ENCODE measurements at places on chromosomes 1 and 21.

DNA sequence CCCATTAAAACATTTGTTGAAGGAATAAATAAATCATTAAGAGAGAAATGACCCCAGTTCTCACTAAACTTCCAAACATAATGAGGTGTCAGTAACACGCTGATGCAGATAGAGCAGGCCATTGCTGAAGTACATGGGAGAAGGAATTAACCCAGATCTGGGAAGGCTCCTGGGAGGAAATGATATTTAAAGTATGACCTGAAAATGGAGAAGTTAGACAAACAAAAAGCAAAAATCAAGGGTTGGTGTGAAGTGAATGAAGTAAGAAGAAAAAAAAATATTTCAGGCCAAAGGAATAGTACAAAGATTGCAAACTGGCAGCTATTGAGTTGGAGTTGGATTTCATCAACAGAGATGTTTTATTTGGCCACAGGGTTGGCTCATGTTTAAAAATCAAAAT lies 71.4 kb downstream of the RGS2 start:
- no peak for DNase-seq

DNA sequence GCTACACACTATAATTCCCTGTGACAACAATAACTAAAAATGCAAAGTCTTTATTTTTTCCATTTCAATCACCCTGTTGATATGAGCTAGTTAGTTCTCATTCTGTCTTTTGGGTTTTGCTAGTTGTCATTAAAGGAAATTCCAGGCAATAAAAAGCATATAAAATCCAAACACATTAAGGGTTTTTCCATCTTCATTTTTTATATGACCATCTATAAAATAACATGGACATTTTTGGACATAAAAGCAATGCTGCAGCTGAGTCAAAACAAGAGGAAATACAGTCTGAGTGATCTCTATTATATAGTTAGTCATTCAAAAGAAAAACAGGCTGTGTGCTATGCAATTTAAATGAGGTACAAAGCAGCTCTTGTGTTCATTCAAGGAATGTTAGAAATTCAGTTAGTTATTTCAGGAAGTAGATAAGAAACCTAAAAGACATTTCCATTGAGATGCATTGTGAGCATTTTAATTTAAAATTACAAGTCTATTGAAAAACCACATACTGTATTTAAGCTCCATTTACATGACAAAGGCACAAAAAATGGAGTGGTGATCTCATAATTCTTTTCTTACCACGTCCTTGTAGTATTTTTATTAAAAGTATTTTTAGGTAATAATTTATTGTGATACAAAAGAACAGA lies 67.3 kb upstream of the BCL10 start:
- DNase-seq: no peak

- DNase-seq: no peak
Observed at GRCh38 chr1:229032375-229032774, 238.5 kb upstream of the RAB4A start.

- no peak for DNase-seq
Observed at GRCh38 chr1:153262462-153263157, 3.1 kb downstream of the LORICRIN start.

DNA sequence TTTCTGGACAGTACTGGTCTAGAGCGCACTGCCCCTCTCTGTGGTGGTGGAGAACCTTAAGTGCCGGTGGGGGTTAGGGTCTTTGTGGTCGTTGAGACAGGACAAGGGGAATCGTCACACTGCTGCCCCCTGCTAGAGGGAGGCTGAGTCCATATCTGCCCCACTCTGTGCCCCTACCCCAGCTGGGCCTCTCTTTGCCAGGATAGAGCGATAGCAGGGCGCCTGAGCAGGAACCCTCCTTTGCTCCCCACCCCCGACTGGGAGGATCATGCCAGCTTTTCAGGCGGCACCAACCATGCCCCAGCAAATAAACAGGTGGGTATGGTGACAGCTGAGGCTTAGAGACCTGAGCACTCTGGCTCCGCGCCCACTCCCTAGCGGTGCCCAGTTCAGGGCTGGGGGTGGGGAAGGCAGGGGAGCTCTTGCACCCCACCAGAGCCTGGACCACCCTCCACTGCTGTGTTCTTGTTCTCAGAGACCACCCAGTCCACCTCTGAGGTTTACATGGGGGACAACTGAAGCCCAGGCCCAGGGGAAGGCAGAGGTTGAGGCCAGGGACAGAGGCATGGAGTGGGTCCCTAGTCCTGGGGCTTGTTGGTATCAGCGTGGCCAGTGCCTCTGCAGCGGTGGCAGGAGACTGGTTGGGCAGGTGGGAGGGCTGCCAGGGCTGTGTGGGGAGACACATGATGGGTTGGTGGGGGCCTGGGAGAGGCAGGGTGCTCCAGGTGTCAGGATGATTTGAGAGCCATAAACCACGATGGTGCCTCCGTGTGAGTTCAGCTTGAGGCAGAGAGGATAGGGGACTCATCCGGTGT lies 1.6 kb downstream of the PADI2 start:
- DNase-seq: no peak

- no peak for DNase-seq
Observed at GRCh38 chr21:32378956-32379355, 13.9 kb downstream of the URB1 start.

GRCh38 chr1:50955116-50955515 lies 5.0 kb downstream of the FAF1 start:
- DNase-seq: no peak

GRCh38 chr1:181083842-181084605 lies 4.5 kb upstream of the IER5 start:
- DNase-seq: no peak

GRCh38 chr1:99004861-99005442 lies at the start of gene PLPPR5:
TSS of gene PLPPR5 (minus strand) at chr1:99004861. CDS start at chr1:99004671, 190 bp downstream.
- no peak for DNase-seq

- DNase-seq: no peak
Observed at GRCh38 chr1:51168936-51169335, 66.9 kb downstream of the C1orf185 start.

DNA sequence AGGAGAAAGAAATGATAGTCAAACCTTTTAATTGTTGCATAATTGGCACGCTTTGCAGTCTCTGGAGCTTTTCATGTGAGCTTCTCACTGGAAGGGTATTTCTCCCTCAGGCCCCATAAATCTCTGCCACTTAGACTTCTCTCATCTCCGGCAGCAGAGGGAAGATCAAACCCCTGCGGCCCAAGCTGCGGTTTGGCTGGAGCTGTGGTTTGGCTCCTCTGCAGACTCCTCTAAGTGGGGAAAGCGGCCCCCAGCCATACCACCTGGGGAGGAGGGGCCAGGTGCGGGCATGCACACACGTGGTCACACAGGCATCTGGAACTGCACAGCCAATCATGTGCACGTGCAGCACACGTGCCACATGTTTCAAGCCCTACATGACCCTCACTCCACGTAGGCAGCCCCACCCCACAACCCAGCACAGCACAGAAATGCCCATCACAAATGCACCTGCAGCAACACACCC lies 58.3 kb downstream of the UBE2T start:
- peak; percentile 21 for DNase-seq

DNA sequence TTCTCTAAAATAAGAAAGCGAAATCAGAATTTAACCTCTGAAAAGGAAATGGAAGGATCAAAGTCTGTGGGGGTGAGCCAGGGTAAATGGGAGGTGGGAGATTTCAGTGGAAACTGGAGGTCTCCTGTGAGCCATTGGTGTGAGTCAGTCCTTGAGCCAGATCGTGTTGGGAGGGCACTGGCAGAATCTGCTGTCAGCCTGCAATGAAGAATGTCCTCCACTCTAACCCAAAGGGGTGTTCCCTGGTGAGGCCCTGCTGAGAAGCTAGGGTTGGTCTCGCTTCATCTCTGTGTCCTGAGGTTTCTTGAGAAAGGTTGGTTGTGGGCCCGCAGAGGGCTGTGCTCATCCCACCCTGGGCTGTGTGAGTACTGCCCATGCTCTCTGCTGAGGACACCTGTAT lies 2.4 kb downstream of the QSOX1 start:
- no peak for DNase-seq

- DNase-seq: no peak
Observed at GRCh38 chr1:226877669-226878068, 7.3 kb downstream of the PSEN2 start.

GRCh38 chr1:1782399-1783221 lies 4.3 kb upstream of the NADK start:
- no peak for DNase-seq

GRCh38 chr21:43362915-43363314 lies 64.0 kb downstream of the SIK1 start:
- DNase-seq: no peak

GRCh38 chr1:63847308-63847910 lies 73.6 kb downstream of the ROR1 start:
- no peak for DNase-seq

DNA sequence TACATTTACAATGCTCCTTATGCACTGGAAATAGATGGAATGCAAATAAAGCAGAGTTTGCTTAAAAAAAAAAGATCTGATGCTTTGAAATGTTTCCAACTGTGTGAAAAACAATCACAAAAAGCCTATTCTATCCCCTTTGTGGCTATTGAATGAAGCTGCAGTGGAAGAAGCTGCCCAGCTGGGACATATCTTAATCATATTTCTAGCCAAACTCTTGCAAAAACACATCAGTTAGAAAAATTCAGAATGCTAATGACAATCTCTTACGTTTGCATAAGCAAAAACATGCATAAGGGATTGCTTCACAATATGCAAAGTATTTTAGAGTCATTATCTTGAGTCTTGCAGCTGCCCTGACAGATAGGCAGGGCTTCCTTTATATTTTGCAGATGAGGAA lies 526.4 kb upstream of the USP24 start:
- DNase-seq: no peak

GRCh38 chr21:39972976-39973770 lies 105.9 kb downstream of the PCP4 start:
- no peak for DNase-seq

GRCh38 chr1:47555841-47556560 lies 118.2 kb downstream of the FOXD2 start:
- DNase-seq: no peak

DNA sequence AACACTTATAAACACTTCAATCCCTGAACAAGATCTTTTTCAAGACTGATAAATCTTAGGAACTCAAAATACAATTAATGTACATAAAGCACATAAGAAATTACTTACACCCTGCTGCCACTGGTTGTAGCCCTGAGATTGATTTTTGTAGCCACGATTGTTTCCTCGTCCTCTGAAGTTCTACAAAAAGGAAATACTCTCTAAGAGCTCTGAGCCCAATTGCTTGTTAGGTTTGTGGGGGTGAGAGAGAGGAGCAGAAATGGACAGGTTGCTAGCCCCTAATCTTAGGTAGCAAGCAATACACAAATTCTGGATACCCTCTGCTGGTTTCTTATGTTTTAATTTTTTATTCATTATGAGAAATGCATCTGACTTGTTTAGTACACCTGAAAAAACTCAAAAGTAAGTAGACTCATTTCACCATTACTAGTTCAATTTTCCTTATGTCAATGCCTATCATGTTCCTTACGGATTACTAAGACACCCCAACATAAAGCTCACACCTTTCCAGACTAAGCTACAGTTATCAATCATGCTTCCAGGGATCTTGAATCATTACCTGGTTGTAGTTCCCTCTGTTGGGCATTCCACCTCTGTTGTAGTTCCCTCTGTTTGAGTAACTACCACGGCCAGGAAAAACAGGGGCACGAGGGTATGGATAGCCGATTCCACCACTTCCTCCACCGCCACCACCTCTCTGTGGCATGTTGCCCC lies 9.3 kb downstream of the HNRNPU start:
- DNase-seq: no peak

DNA sequence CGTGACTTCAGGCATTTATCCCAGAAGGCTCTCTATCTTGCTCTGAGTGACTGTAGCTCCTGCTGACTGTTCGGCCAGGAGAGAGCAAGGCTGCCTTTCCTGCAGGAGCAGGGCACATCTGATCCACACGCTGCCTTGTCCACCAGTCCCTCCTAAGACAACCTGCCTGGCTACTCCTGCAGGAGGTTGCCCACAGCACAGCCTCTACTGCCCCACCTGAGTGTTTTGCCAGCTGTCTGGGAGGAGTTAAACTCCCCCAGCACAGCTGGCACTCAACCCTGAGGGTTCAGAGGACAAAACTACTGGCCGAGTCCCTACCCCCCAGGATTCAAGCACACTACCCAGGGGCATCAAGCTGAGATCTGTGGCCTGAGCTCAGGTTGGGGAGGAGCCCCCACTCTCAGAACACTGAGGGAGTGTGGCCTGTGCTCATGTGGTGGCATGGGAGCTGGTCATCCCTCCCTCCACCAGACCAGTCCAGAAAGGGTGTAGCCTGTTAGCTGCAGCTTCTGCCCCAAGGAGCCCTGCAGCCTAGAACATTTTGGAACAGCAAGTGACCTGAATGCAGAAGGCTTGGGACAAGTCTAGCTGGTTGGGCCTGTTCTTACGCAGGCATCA lies 237.3 kb downstream of the SLC44A5 start:
- no peak for DNase-seq

DNA sequence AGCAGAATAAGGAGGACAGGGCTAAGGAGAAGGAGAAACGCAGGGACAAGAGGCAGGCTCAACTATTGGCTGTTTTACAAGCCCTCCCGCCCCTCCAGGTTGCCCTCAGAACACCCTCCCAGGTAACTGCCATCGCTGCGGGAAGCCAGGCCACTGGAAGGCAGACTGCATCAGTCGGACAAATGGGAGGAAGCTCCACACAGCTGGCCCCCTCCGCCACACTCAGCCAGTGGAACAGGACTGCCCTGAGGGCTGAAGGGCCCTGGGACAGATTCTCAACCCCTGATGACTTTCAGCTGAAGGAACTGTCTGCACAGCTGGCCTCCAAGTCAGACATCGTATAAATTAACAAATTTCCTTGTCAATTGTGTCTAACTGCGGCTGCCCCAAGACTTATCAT lies 21.8 kb downstream of the LRRC3 start:
- DNase-seq: no peak

GRCh38 chr1:102191723-102192122 lies 195.0 kb upstream of the OLFM3 start:
- no peak for DNase-seq

DNA sequence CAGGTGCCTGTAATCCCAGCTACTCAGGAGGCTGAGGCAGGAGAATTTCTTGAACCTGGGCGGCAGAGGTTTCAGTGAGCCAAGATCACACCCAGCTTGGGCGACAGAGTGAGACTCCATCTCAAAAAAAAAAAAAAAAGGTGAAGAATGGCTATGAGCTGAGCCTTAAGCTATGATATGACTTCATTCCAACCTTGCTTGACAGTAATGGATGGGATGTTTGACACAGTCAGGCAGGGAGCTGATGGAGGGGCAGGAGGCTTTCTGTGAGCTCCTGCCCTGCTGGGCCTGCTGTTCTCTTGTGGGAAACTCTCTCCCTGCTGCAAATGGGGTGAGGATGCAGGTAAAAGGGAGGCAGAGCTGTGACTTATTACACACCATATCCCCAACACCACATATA lies 27.6 kb downstream of the NCF2 start:
- DNase-seq: no peak

GRCh38 chr1:34872133-34872503 lies 12.6 kb upstream of the SMIM12 start:
- no peak for DNase-seq

- DNase-seq: peak; percentile 24
Observed at GRCh38 chr1:22831729-22832413, 121.2 kb downstream of the EPHB2 start.

- no peak for DNase-seq
Observed at GRCh38 chr1:63912643-63913042, 138.8 kb downstream of the ROR1 start.

GRCh38 chr1:117902944-117903343 lies 26.5 kb downstream of the GDAP2 start:
- DNase-seq: no peak

GRCh38 chr1:246678816-246679793 lies 45.1 kb upstream of the SCCPDH start:
- DNase-seq: no peak

GRCh38 chr1:84969489-84970250 lies 27.2 kb downstream of the MCOLN2 start:
- no peak for DNase-seq

GRCh38 chr1:118983558-118984041 lies 4.5 kb downstream of the TBX15 start:
- DNase-seq: no peak

All from smooth muscle cell of the brain vasculature (primary cell).